Left renal cortex interstitium (tissue), 4 donors: ENCODE measurements at places on chromosomes 6 and 20.
A peak's percentile ranks its signal among the peaks of the same experiment; 100 is the strongest.

DNA sequence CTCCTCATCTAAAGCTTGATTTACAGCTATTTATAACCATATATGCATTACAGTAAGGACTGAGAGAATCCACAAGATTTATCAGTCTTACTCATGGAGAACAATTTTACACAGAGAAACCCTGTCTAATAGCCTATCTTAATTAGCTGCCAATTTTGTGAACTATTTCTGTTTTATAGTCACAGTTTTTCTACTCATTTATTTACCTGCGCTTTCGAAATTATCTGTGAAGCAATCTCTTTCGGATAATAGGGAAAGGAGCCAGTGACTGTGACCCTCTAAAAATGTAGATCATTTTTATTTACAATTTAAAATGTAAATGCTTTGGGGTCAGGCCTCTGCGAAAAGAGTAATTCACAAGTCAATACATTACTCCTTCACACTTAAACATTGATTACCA, 98.1 kb downstream of the TSHZ2 start:
- DNase-seq: no peak

DNA sequence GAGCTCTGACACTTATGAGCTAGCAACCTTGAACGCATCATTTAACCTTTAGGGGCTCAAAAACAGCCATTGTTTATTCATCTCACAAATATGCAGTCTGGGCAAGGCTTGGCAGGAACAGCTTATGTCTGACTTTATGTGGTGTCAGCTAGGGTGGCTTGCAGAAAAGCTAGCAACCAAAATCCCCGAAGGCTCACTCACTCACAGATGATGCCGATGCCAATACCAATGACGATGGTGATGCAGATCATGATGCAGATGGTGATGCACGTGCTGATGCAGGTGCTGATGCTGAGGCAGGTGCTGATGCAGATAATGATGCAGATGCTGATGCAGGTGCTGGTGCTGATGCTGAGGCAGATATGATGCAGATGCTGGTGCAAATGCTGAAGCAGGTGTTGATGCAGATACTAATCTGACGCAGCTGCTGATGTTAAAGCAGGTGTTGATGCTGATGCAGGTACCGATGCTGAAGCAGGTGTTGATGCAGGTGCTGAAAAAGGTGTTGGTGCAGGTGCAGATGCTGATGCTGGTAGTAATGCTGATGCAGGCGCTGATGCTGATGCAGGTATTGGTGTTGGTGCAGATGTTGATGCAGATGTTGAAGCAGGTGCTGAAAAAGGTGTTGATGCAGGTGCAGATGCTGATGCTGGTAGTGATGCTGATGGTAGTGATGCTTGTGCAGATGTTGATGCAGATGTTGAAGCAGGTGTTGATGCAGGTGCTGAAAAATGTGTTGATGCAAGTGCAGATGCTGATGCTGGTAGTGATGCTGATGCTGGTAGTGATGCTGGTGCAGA, 195.6 kb downstream of the NFATC2 start:
- no peak for DNase-seq

- DNase-seq: no peak
Measured at GRCh38 chr6:107230024-107230423, 114.7 kb upstream of the BEND3 start.

DNA sequence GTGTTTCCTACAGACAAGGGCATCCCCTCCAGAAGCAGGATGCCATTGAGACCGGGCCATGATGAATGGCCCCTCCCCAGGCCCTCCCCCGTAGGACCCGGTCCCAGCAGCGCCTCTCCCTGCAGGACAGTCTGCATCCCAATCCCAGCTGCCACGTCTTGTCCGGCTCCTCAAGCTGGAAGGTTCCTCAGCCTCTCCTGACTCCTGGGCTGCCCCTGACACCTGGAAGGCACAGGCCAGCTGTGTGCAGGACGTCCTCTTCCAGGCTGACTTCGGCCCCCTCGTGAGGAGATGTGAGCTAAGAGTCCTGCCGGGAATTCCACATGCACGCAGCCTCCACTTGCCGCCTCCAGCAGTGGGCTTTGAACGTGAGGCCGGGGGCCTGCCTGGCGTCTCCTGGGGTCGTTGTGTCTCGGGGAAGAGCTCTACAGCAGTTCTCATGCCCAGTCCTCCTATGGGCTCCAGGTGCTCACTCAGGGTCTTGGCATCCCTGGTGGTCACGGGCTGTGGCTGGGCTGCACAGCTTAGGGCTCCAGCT, 64.4 kb downstream of the TAF4 start:
- DNase-seq: no peak

DNA sequence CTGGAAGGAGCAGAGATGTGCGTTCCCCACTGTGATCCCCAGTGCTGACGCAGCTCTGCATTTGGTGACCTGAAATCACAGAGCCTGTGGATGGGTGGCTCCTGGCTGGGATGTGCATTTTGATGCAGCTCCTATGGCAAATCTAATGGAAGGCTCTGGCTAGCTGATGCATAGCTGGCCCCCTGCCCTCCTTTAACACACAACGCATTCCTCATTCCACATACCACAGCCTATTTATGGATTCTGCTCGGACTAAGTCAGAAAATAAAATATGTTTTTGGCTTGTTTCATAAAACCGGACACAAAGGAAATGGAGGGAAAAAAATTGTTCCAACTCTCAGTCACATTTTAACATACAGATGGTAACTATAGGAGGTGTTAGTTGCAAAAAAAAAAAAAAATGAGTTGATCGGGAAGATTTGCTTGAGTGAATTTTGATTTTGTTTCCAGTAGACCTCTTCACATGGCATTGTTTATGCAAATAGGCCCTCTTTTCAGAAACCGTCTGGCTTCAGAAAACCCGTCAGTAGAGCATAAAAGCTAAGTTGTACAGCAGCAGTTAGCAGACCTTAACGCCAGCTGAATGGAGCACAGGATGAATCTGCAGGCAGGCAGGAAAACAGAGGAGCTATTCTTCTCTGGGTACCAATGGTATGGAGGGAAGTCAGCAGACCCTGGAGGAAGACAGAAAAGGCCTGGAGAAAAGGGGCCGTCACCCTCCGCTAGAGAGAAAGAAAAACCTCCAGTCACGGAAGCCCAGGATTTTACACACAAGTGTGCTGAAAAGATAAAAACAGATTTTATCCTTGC, 215.4 kb downstream of the HDGFL1 start:
- DNase-seq: no peak

GRCh38 chr6:11430036-11430435, 107.5 kb upstream of the TMEM170B start:
- no peak for DNase-seq

DNA sequence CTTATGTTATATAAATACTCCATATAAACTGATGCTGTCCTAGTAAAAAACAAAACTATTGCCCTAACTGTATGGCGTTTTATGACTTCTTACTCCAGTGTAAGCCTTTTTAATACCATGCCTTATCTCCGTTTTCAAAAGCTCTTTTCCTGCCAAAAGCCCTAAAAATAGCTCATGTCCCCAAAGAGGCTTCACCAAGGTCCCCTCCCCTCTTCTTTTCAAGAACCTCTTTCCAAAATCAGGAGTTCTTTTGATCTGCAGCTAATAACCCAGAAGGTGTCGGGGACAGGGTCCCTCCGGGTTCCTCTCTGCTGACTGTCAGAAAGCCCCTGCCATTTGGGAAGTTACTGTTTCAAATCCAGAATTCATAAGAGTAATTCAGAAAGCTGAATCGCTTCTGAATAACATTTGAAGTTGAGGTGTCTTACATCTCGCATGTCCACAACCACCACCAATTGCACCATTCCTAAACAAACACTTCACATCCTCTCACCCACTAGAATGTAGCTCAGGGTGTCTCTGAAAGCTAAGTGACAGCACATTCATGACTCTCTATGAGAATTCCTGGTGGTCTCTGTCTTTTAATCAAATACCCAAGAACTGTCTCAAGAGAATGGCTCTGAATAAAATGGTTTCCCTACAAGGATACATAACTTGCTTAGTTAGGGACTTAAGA, 13.3 kb downstream of the TASP1 start:
- no peak for DNase-seq

DNA sequence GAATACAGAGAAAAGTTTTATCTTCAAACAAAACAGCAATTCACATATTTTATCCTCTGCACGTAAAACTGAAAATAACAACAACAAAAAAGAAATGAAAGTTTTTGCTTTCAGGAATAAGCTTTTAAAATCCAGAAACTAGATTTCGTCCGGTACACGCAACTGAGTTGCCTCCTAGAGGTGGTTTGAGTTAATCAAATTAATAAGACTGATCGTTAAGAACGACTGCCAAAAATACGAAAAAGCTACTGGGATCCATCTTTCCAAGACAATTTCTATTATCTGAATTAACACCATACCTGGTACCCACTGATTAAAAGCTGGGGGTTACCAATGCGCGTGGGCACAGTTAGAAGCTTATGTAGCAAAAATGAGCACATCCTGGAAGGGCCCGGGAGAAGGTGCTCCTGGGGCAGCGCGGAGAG, 669 bp downstream of the PDCD2 start:
- peak; percentile 4 for DNase-seq

- no peak for DNase-seq
Measured at GRCh38 chr6:76451926-76452709, 379.7 kb upstream of the IMPG1 start.

DNA sequence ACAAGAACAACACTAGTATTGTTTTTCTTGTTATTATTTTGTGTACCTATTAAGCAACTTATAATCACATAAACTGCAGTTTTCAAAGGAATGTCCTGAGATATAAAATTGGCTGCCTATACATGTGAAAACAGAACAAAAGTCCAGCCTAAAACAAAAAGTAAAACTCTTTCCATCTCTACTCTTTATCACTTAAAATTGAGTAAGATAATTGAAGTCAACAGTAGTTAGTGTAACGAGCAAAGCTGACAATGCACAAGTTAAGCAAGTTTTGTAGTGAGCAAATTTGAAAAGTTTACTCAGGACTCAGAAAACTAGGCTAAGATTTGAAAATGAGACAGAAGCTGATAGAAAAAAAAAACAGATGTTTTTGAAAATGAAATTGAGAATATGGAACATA, 941.4 kb upstream of the MAN1A1 start:
- no peak for DNase-seq

GRCh38 chr6:170095273-170095981, 195.5 kb downstream of the DLL1 start:
- no peak for DNase-seq

GRCh38 chr6:22106961-22107360, 189.9 kb downstream of the PRL start:
- no peak for DNase-seq

GRCh38 chr6:127120787-127121636, 2.5 kb downstream of the RSPO3 start:
- DNase-seq: no peak

DNA sequence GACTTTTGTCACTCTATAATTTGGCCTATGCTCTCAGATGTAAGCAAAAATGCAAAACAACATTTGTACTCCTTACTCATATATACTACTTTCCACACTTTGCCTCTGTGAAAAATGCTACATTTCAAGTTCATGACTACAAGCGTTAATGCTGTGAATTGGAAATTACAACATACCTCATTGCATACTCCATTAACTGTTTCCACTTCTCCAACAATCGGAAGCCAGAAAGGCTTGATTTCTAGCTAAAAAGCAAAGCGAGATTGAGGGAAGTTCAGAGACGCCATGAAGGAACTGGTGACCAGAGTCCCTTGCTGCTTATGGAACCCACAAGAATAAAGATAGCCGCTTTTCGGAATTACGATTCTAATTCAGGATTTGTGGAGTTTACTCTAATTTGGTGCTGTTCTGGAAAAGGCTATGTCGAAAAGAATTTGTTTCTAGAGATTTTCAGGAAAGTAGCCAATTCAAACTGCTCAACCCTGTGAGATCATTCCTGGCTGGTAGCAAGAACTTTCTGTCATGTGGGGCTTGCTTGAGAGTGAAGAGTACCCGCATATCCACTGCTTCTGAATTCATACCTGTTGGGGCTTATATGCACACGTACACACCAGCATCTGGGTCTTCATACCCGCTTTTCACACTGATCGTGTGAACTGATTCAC, 98.0 kb upstream of the CITED2 start:
- no peak for DNase-seq

- DNase-seq: no peak
Measured at GRCh38 chr6:158028421-158028820, 46.8 kb downstream of the SYNJ2 start.
